ENCODE measurements at places on chromosomes 5 and 9.

- DNase-seq: no peak
These were observed 180.5 kb upstream of the RIOK2 start for GRCh38 chr5:97363577-97363976.

GRCh38 chr9:23526806-23527205, 299.2 kb downstream of the ELAVL2 start:
- no peak for DNase-seq

- DNase-seq: no peak
These were observed 665.7 kb downstream of the DNAH5 start for GRCh38 chr5:13278811-13279210.

GRCh38 chr9:116979456-116979855, 292.4 kb downstream of the TRIM32 start:
- peak; percentile 16 for DNase-seq

- no peak for DNase-seq
These were observed 3.2 kb downstream of the SURF2 start for GRCh38 chr9:133359399-133360175.

GRCh38 chr5:14753292-14753691, 88.8 kb downstream of the OTULIN start:
- no peak for DNase-seq

DNA sequence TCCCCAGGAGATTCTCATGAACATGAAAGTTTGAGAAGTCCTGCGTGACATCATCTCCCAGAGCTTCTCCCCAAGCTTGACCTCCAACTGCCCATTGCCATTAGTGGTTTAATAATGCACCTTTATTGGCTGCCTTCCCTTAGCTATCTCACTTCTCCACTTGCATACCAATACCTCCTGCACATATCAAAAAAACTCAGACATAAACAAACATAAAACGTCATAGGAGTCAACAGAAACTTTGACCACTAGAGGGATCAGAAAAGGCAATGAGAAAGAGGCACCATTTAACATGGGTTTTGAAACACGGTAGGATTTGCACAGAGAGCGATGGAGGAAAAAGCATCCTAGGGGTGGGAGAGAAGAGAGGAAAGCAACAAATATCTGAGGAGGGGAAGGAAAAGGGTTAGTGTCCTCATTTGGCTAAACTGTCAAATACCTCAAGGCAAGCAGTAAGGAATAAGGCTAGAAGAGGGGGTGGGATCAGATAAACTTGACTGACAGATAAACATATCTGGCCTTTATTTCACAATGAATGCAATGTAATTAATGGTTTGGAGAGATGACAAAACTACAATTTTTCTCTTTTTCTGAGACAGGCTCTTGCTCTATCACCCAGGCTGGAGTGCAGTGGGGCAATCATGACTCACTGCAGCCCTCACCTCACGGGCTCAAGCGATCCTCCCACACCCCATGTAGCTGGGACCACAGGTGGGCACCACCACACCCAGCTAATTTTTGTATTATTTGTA, 27.0 kb downstream of the GNAQ start:
- DNase-seq: no peak

GRCh38 chr5:176447978-176448608, at the start of gene FAF2:
Gene FAF2, plus strand, starts transcription at chr5:176448385. Its CDS starts 23 bp downstream, at chr5:176448408.
- peak; percentile 96 for DNase-seq

- no peak for DNase-seq
These were observed 1.6 kb upstream of the PAPPA start for GRCh38 chr9:116151966-116152381.

DNA sequence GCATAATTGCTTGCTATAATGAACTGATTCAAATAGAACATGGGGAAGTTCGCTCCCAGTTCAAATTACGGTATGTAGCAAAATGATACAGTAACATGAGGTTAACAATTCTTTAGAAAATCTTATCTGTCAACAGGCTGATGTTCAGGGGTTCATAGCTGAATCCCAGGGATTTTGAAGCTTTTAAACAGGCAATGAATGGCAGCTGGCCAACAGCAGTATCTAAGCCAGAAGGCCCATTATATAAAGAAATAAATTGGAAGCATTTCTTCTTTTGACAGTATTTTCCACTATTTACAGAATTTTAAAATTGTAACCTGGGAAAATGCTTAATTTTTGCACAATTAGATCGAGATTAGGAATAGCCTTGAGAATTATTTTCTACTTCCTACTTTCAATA, 126.8 kb downstream of the PDE8B start:
- no peak for DNase-seq

- DNase-seq: no peak
These were observed 19.6 kb downstream of the MFAP3 start for GRCh38 chr5:154058055-154059038.

- no peak for DNase-seq
These were observed 116.7 kb downstream of the WDR70 start for GRCh38 chr5:37495668-37496347.

DNA sequence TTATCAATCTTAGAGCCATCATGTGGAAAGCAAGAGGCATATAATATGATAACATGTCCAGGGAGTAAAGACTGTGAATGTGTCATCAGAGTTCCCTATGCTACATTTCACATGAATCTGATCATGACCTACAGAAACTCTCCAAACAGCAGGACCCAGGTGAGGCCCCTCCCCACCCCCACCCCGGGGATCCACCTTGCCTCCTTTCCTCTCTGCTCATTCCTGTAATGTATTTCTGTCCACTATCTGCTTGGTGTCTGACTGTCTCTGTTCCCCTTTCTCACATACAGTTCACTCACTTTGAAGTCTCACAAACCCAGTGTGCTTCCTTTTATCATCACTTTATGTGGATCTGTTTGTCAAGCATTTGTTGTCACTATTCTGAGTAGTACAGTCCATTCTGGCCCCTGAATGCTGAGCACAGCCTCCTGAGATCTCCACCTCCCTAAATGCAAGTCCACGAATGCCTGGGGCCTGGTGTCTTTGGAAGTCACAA, 76.4 kb upstream of the SMARCA2 start:
- DNase-seq: no peak

- DNase-seq: no peak
These were observed 244.4 kb downstream of the MAST4 start for GRCh38 chr5:66840511-66841013.

- no peak for DNase-seq
These were observed 6.4 kb upstream of the RNU6ATAC start for GRCh38 chr9:134170532-134171315.

- DNase-seq: no peak
These were observed 40.1 kb downstream of the PCDHGC5 start for GRCh38 chr5:141529002-141529401.

- no peak for DNase-seq
These were observed 77.2 kb upstream of the TARS1 start for GRCh38 chr5:33363537-33363936.

GRCh38 chr9:133051966-133052539, 9.7 kb upstream of the CEL start:
- DNase-seq: no peak

DNA sequence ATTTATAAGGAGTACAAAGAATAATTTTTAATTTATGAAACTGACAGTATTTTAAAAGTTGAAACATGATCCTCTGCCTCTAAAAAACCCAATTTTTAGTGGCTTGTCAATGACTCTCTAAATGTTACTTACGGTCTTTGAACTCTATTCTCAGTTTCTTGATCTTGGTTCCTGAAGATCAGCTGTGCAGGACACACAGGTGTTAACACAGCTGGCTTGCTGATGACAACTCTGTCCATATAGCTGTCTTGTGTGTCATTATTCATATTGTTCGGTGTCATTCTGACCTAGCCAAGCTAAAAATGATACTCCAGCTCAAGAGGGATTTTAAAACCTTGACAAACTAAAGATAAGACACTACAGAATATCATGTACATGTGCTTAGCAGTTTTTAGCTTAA, 314.5 kb downstream of the CCDC171 start:
- DNase-seq: no peak

DNA sequence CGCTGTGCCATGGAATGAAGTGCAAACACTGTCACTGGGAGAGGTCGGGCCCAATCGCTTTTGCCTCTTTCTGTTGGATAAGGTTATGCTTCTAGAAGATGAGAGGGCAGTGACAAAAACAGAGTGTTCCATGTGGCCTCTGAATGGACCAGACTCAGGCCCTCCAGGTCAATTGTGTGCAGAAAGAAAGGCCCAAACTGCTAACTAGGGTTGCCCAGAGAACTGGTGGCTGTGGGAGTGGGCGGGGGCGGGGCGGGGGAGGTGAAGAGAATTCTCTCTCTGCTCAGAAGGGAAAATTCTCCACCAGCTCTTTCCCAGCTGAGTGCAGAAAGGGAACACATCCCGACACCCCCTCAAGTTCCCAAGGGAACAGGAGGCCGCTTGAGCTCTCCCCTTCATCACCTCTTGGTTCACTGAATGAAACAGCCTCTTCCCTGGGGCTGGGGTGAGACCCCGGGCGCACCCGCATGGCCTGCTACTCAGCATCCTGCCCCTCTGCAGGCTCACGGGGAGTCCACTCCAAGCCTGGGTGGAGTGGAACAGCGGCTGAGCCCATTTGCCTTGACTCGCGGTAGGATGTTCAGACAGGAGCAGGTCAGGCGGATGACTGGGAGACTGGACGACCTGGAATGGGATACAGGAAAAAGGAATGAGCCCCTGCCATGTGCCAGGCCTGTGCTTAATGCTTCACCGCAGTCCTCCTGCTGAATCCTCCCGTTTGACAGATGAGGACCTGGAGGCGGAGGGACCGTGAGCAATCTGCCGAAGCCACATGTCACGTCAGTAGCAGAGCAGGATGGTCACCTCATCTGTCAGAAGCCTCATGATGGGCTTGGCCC, 93.8 kb upstream of the FANCC start:
- DNase-seq: no peak

DNA sequence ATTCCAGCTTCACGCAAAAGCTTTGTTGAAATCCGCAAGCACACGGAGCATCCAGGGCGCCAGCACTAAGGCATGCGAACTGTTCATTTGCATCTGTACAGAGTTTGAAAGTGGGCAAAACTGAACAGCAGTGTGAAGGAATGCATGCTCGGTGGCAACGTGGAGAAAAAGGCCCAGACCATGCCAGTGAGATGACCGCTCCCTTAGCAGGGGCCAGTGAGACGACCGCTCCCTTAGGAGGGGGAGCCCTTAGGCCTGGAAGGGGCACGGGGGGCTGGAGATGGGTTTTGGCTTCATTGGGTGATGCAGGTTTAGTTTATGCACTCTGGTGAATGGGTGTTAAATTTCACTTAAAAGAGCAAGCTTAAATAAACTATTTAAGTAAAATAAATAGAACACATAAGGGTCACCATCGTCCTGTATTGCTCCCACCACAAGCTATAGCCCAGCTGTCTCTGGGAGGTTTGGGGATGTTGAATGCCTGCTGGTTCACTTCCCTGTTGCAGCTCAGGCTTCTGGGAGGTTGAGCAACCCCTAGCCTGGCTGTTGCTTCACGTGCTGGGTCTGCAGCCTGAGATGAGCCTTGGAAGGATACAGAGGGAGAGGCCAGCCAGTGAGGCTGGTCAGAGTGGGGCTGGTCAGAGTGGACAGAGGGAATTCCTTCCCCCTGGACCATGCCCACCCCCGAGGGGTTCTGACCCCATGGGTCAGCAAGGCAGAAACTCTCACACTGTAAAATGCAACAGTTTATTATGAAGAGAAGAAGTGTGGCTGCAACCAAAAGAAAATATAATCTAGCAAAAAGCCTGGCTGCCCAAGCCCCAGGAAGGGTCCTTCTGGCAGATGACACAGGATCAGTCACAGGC, 4.6 kb upstream of the FCN1 start:
- no peak for DNase-seq

- DNase-seq: no peak
These were observed 24.7 kb upstream of the FCN2 start for GRCh38 chr9:134855900-134856377.

GRCh38 chr5:147481874-147482705, 27.8 kb downstream of the DPYSL3 start:
- DNase-seq: no peak

GRCh38 chr5:137058089-137058488, 441.0 kb downstream of the SPOCK1 start:
- no peak for DNase-seq

DNA sequence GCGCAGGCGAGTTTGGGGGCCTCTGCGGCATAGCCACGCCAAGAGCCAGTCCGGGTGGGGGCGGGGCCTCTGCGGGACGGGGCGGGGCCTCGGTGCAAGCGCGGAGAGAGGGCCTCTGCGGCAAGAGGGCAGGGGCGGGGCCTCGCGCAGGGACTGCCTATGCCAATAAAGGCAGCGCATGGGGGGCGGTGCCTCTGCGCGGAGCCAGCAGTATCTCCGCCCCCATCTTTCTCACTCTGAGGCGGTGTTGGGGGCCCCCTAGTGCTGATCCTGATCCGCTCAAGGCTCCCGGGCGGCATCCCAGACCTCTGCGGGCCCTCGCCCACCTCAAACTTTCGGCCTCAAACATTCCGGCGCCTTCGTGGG, 9.2 kb upstream of the GPRIN1 start:
- peak; percentile 47 for DNase-seq

DNA sequence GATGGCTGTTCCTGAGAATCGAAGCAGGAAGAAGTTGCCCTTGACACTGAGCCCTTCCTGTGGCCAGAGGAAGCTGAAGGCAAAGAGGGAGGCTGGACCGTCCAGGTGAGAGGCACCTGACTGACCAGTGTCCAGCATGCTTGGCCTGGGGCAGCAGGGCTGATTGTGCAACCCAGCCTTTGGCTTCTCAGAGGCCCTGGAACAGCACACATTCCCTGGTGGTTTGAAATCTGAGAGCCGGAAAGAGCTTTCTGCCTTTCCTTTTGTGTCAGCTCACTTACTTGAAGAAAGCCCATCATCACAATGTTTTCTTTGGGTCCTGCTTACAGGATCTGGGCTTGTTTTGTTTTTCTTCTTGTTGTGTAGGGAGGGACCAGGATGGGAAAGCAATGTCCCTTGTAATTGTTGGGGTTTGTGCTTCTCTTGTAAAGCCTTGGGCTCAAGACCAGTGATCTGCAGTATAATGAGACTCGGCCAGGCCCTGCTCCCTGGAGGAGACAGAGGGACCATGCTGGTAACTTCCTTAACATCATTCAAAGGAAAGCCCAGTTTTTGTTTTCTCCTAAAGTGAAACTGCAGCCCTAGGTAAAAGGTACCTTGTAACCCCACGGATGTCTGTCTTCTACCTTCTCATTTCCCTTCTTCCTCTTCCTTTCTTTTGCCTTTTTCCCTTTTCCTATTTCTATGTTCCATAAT, 213.7 kb downstream of the NXNL2 start:
- DNase-seq: no peak

GRCh38 chr5:30401479-30402058, 791.9 kb upstream of the CDH6 start:
- peak; percentile 3 for DNase-seq

- no peak for DNase-seq
These were observed 51.2 kb downstream of the MRPS27 start for GRCh38 chr5:72268753-72269410.

GRCh38 chr9:108093773-108094675, 604.5 kb upstream of the KLF4 start:
- DNase-seq: no peak

GRCh38 chr9:133793471-133793870, 55.3 kb upstream of the SARDH start:
- no peak for DNase-seq

DNA sequence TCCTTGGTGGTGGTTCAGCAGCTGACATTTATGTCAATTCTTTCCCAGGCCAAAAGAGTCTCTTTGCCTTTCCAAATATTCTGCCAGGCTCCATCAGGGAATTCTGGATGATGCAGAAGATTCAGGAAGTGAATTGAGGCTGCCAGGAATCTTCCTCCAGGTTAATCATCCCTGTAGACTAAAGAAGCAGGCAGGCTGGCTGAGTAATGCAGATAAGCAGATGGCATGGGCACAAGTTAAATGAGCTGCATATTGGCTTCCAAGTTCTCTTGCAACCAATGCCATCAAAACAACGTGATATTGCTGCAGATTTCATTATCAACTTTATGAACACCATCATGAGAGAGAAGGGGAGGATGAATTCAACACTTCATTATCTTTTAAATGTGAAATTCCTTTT, 324.5 kb downstream of the KCNN2 start:
- DNase-seq: no peak
